ENCODE measurements at places on chromosomes 11 and 22.

DNA sequence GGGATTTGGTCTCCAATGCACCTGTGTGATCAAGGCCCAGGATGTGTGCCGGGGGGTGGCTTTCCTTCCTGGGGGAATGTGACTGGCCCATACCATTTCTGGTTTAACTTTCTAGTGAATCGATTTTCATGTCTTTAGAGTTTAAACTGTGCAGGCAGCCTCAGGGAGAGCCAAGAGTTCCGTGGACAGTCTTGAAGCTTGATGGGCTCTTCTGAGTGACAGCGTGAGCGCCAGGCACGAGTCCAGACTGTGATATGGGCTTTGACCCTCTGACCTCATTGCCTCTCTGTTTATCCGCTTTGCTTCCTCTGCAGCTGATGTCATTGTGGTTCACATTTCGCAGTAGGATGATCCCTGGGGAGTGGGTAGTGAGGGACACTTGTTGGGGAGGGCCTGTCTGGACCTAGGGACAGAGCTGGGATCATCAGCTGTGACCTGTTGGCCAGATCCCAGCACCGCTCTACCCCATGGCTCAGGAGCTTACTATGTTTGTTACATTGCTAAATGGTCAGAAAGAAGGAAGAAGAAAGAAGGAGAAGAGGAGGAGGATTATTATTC, 80.6 kb upstream of the CLDN5 start:
- peak; percentile 63 for DNase-seq

- no peak for DNase-seq
Measured at GRCh38 chr22:37302674-37303555, 20.6 kb downstream of the CYTH4 start.

- no peak for DNase-seq
Measured at GRCh38 chr22:41661088-41661487, 27.6 kb downstream of the SNU13 start.

DNA sequence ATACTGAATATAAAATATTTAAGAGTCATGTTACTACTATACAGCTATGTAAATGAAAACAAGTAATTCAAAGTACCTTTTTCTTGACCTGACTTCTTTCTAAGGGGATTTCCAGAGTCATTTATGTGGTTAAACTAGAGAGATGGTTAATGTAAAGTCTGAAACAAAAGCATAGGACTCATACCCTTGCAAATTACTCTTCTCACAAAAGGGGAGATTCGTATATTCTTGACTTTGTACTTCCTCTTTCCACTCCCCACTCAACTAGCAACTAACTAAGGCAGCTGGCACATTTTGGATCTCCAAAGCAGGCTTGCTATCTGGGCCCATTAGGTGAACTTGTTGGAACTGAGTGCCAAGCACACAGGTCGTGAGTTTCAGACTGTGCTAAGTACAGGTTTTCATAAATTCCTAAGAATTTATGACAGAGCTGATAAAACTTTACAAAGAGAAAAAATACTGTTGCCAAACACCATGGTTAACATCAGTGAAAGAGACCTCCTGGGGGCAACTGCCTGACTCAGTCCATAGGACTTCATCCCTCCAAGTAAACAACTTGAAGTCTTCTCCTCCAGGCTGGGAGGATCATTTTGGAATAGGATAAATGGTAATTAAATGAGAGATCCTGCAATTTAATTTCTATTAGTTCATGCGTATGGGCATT, 77.0 kb upstream of the DDI1 start:
- DNase-seq, result no peak

DNA sequence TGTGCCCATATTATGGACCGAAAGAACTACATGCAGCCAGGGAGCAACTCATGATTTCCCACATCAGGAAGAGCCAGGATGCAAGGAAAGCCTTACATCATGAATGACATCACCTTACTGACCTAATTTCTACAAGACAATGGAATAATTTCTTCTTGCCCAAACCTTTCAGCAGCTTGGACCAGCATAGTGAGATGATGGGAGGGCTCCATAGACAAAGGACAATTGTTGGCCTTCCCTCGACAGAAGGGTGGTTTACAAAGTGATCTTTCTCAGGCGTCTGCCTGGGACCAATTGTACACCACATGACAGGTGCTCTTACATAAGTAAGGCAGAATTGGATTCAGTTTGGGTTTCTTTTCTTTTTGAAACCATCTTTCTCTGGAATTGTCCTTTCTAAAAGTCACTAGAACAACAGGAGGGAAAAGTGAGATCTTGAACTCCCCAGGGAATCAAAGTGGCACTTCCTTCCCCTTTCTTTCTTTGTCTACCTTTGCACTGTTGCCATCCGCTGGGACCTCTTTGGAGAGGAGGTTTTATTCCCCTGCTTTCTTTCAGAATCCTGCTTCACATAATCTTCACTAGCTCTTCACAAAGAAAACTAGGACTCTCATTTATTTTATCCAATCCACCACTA, 51.7 kb upstream of the PAK1 start:
- DNase-seq, result peak; percentile 13

DNA sequence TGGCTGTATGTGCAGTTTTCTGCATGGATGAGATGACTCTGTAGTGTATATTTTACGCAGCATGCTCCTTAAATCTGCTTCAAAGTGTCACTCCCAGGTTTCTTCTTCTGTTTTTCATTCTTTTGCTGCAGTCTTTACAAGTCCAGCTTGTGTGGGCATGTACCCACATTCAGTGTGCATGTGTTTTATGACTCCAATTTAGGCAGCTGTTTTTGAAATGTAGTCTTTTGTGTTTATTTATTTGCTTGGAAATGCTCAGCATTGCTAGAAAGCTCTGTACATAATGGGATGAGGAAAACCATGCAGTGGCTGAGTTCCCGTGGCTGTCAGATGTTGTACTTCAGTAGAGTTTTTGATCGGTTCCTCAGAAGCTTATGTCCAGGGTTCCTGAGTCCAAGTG, 138.5 kb downstream of the ARHGAP42 start:
- peak; percentile 61 for DNase-seq

DNA sequence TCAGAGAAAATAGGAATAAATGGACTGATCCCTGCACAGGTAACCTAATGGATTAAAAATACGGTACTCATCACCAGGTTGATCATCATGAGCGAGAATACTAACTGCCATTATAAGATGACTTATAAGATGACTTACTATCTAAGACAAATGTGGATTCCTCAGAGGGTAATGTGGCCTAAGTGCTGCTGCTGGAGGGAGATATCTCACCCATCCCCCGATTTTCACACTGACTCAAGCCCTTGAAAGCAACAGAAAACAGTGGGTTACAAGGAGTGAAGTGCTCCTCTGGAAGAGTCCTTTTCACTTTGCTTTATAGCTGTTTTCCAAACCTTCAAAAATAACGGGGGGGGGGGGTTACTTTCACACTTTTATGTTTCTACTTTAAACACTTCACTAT, 920 bp downstream of the TMEM218 start:
- DNase-seq, result no peak

DNA sequence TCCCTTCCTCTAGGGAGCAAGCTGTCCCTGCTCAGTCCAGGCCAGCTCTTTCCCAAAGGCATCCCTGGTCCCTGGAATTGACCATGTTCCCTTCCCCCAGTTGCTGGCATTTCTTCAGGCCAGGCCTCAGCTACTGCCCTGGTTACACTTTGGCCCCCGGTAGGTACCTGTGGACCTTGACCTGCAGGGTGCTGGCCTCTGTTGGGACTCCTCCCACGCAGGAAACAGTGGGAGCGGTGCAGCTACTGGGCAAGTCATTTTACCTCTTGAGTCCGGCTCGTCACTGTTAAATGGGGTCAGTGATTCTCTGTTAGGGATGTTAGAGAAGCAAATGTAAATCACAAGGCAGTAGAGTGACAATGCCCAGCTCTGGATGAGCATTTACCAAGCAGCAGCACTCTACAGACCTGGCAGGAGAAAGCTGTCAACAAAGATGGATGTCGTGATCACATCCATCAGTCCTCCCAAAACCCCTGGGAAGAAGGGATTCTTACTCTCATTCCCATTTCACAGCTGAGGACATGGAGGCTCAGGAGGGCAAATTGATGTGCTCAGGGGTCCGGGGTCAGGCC, 16.9 kb downstream of the MYO7A start:
- no peak for DNase-seq

GRCh38 chr11:104522650-104523049, 358.7 kb upstream of the PDGFD start:
- peak; percentile 22 for DNase-seq

DNA sequence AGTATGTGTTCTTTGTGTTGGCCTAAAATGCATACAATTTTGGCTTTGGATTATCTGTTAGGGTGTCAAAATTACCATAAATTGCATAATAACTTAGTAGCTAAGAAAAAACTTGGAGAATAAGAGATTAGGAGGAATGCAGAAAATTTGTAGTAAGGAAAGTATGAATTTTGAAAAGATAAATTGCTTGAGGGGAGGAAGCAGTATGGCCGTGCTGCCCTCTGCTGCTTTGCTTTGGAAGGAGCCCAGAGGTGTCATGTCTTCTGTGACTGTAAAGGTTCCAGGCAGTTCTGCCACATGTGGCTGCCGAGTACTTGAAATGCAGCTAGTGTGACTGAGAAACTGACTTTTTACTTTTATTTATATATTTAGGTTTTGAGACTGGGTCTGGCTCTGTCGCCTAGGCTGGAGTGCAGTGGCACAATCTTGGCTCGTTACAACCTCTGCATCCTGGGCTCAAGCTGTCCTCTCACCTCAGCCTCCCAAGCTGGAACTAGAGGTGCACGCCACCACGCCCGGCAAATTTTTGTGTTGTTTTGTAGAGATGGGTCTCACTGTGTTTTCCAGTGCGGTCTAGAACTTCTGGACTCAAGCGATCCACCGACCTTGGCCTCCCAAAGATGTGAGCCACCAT, 1.8 kb downstream of the ADSL start:
- peak; percentile 67 for DNase-seq

- DNase-seq, result no peak
Measured at GRCh38 chr11:7833527-7833926, 36.8 kb upstream of the OR5P2 start.

DNA sequence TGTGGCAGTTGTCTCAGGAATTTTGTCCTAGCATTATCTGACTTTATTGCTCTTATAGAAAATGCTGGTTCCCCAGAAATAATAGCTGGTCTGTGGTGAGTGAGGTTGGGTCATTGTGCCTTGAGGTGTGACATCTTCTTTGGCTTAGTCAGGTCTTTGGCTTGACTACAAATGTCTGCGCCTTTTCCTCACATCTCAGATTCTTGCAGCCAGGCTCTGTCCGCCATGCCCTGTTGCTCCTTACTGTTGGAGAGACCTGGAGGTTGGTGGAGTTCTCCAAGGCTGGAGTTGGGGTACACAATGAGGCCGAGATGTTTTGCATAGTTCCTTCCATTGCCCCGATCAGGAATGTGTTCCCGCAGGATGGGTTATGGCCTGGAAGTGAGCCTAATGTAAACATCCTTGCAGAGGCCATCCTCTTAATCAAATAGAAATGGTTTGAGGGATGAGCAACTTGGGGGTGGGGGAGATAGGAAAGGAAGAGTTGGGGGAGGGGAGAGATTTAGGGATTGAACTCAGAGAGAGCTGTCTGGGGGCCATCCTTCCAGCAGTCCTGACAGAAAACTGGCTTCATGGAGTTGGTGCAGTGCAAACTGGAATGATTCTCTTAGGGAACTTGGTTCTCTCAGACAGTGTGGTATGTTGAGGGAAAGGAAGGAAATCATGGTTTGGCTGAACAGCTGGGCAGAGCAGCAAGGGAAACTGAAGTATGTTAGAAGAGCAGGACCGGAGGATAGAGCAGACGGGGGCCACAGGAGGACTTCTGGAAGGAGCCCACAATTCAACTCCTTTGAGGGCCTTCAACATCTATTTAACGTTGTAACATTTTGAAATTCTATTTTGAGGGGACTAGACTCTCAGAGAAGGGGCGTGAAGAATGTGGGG, 49.9 kb downstream of the ZBTB16 start:
- no peak for DNase-seq

DNA sequence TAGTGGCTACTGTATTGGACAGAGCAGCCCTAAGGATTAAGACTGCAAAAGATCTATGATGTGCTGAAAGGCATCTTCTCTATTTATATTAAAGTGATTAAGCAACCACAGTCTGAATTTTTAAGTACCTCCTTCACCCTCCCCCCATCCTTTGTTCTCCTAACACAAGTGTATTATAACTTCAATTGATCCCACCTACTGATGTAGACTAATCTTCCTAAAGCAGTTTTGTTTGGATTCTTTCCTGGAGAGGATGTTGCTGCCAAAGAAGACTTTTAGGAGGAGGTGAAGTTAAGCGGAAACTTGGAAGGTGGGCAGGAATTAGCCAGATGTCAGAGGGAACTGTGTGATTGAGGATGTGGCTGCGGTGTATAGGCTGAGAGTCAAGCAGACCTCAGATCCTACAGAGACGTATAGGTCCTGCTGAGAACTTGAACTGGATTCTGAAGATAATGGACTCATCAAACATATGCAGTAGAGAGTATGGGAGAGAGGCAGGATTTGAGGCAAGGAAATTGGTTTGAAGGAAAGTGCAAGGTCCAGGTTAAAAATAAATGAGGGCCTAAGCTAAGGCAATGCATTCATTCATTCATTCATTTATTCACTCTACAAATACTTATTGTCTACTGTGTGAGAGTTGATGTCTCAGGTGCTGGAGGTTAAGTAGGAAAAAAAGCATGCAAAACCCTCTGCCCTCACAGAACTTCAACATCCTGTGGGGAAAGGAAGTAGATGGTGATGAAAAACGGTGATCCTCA, 5.2 kb upstream of the RASSF10 start:
- peak; percentile 29 for DNase-seq

- no peak for DNase-seq
Measured at GRCh38 chr11:120221115-120221752, 10.4 kb downstream of the OAF start.

DNA sequence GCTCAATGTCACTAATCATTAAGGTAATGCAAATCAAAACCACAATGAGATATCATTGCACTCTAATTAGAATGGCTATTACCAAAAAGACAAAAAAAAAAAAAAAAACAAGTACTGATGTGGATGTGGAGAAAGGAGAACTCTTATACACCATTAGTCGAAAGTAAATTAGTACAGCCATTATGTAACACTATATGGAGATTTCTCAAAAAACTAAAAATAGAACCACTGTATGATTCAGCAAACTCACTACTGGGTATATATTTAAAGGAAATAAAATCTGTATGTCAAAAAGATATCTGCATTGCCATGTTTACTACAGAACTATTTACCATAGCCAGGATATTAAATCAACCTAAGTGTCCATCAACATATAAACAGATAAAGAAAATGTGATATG, 265.4 kb upstream of the ARHGAP20 start:
- no peak for DNase-seq

DNA sequence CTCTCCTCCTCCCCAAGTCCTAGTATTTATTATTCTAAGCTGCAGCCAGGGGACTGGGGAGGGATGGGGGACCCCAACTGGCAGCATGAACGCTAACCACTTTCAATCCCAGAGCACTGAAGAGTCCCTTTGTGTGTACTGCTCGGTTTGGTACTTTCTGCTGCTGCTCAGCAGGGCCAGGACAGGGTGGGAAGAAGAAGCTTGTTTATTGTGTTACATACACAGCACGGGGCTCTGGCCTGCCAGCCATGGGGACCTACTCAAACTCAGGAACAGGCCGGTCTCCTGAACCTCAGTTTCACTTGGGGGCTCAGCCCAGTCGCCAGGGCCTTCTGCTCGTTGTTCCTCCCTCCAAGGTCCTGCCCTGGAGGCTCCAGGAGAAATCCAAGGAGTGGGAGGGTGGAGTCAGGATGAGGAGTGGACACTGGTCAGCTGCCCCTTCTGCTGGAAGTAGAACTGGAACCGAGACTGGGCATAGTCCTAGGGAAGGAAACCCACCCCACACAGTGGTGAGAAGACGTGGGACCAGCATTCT, 616 bp upstream of the CPT1B start:
- no peak for DNase-seq

- no peak for DNase-seq
Measured at GRCh38 chr22:32237906-32238305, 17.2 kb downstream of the SLC5A4 start.
